ENCODE measurements at places on chromosomes 5 and 9. TPM values are rescaled to one million over a fixed set of nuclear protein-coding genes. Genes with fewer than 3 reads are reported as not detected.

PDE6A gene
- total RNA-seq, result not detected

GFI1B gene
- total RNA-seq, result not detected

PAPPA gene
- total RNA-seq, result 214 TPM

CD274 gene
- total RNA-seq, result 0.31 TPM

PHYHD1 gene
- 4.6 TPM for total RNA-seq

NFIB gene
- 39.9 TPM for total RNA-seq

- DNase-seq, result no peak
- no peaks in the 10 kb centered on the region for H3K4me1 ChIP-seq
- H3K27me3 ChIP-seq, result peaks cover 3% of the 10 kb centered on the region
- no peak overlapping the region for H3K4me3 ChIP-seq
- no peaks in the 10 kb centered on the region for H3K36me3 ChIP-seq
- no peak overlapping the region for H3K27ac ChIP-seq
Measured at GRCh38 chr5:52469420-52469819, 318.3 kb upstream of the ITGA1 start.

GRCh38 chr5:157708866-157709265, 22.4 kb upstream of the THG1L start:
- no peaks in the 10 kb centered on the region for H3K36me3 ChIP-seq
- H3K4me3 ChIP-seq, result no peak overlapping the region
- no peak for DNase-seq

GRCh38 chr5:31007672-31008071, 185.8 kb upstream of the CDH6 start:
- no peak for DNase-seq
- H3K36me3 ChIP-seq, result no peaks in the 10 kb centered on the region
- H3K4me1 ChIP-seq, result no peaks in the 10 kb centered on the region
- no peaks in the 10 kb centered on the region for H3K27me3 ChIP-seq
- no peak overlapping the region for H3K27ac ChIP-seq

DNA sequence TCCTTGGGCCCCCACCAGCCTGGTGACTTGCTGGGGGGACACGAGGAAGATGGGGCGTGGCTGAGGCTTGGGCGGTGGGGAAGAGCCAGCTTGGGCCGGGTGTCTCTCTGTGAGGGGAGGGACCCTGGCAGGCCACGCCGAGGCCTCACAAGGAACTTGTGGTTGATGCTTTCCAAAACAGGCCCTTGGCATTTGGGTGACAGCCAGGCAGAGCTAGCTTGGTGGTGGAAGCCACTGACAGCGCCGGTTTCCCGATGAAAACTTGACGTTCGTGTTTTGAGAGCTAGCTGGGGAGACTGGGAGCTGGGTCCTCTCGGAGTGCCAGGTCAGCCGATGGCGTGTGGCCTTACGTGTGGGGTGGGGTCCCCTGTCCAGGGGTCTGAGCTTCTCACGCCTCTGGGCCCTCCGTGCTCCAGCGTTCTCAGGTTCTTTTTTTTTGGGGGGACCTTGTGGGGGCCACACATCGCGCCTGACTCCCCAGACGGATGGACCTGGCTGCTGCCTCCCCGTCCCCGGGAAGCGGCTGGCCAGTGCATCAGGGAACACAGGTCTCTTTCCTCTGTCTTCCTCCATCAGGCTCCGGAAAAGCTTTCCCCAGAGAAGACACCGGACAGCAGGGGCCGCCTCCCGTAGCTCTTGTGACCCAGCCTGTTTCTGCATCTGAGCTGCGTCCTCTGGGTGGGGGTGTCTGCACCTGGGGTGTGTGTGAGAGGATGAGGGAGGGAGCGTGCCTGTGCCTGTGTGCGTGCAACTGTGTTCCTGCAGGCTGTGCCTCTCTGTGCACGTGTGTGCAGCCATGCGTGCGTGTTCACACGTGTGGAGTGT, 129.3 kb upstream of the LPCAT1 start:
- no peak overlapping the region for H3K27ac ChIP-seq
- H3K4me1 ChIP-seq, result no peaks in the 10 kb centered on the region
- no peak overlapping the region for H3K4me3 ChIP-seq
- peaks cover 37% of the 10 kb centered on the region for H3K27me3 ChIP-seq
- no peaks in the 10 kb centered on the region for H3K36me3 ChIP-seq

- H3K4me3 ChIP-seq, result no peak overlapping the region
- no peaks in the 10 kb centered on the region for H3K36me3 ChIP-seq
- H3K27ac ChIP-seq, result no peak overlapping the region
- H3K4me1 ChIP-seq, result peaks cover 47% of the 10 kb centered on the region
- H3K27me3 ChIP-seq, result no peaks in the 10 kb centered on the region
- no peak for DNase-seq
Measured at GRCh38 chr5:143241892-143242291, 161.6 kb downstream of the NR3C1 start.

DNA sequence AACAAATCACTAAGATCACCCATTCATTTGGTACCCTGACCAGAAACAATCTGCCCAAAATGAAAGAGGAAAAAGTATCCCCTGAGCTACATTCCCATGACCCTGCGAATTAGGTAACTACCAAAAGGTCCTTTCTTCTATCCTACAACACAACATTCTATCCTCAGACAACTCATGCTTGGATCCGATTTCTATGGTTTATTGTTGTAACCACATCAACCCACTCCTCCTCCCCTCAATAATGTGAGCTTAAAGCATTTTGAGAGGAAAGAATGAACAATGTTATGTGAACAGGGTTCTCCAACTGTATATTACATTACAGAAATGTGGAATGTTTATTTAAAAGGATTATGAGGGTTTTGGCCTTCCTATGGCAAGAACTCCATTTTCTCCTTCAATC, 4.0 kb downstream of the SLC35D2 start:
- peaks cover 52% of the 10 kb centered on the region for H3K4me1 ChIP-seq
- peaks cover 11% of the 10 kb centered on the region for H3K36me3 ChIP-seq
- H3K4me3 ChIP-seq, result no peak overlapping the region
- H3K27ac ChIP-seq, result no peak overlapping the region
- no peak for DNase-seq

GRCh38 chr5:76788362-76788761, 30.5 kb upstream of the F2RL1 start:
- H3K27me3 ChIP-seq, result no peaks in the 10 kb centered on the region
- no peaks in the 10 kb centered on the region for H3K36me3 ChIP-seq
- DNase-seq, result no peak
- H3K4me1 ChIP-seq, result peaks cover 57% of the 10 kb centered on the region

DNA sequence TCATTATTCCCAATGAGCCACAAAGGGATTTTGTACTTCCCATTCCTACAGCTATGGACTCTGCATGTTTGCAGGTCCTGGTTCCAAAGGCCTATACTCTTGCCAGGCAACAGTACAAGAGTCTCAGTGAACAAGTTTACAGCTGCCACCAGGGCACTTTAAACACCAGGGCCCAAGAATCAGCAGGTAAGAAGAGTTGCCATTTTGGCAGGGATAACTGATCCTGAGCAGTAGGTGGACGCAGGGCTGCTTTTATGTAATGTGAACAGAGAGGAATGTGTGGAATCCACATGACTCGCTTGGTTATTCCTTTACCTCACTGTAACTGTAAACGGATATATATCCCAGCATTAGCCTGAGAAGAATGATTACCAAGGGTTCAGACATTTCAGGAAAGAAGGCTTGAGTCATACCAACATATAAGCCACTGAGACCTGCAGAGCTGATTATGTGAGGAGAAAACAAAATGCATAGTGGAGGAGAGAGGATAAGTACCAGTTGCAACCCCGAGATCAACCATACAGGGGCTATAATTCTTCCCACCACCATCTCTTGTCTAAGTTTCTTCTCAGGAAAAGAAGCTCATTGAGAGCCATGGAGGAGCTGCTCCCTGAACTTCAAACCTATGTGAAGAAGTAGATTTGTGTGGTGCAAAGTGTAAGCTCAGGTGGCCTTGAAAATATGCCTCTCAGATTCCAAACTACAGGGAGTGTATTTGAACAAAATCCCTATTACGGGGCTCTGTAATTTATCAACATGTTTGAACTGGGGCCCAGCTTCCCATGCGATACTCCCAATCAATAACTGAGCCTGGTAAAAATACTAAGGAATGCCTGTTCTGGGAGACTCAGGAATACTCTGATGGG, 24.6 kb downstream of the RAPGEF6 start:
- H3K4me1 ChIP-seq, result peaks cover 14% of the 10 kb centered on the region
- H3K27ac ChIP-seq, result peak overlapping the region; percentile 39
- no peak for DNase-seq
- H3K27me3 ChIP-seq, result no peaks in the 10 kb centered on the region
- H3K36me3 ChIP-seq, result no peaks in the 10 kb centered on the region

GRCh38 chr5:125967576-125967975, 455.6 kb upstream of the GRAMD2B start:
- H3K36me3 ChIP-seq, result no peaks in the 10 kb centered on the region
- no peak overlapping the region for H3K4me3 ChIP-seq
- peaks cover 7% of the 10 kb centered on the region for H3K27me3 ChIP-seq
- peaks cover under 1% of the 10 kb centered on the region for H3K4me1 ChIP-seq

- H3K36me3 ChIP-seq, result no peaks in the 10 kb centered on the region
- peaks cover 18% of the 10 kb centered on the region for H3K4me1 ChIP-seq
- H3K27ac ChIP-seq, result peak overlapping the region; percentile 41
- no peak for DNase-seq
- H3K4me3 ChIP-seq, result peak overlapping the region; percentile 71
- peaks cover 25% of the 10 kb centered on the region for H3K27me3 ChIP-seq
Measured at GRCh38 chr9:128419061-128419925, 1.4 kb upstream of the CERCAM start.

DNA sequence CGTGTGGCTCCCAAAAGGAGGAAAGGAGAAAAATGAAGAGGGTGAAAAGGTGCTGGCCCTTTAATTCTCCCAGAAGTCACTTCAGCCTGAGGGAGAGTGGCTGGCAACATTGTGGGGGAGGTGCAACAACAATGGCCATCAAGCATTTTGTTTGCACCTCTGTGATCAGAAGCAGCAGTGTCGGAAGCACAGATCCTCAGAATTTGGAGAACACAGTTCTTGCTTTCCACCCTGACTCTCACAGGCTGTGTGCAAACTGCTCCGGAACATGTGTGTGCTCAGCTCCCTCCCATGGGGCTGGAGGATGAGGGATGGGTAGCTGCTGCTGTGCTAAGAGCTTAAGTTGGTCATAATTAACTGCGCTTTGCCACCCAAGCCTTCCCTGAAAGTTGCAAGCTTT, 127.1 kb downstream of the DPYSL3 start:
- H3K4me1 ChIP-seq, result no peaks in the 10 kb centered on the region
- no peak overlapping the region for H3K4me3 ChIP-seq
- H3K27ac ChIP-seq, result no peak overlapping the region
- DNase-seq, result no peak
- H3K36me3 ChIP-seq, result no peaks in the 10 kb centered on the region

- H3K4me3 ChIP-seq, result no peak overlapping the region
- H3K36me3 ChIP-seq, result no peaks in the 10 kb centered on the region
- H3K27me3 ChIP-seq, result no peaks in the 10 kb centered on the region
- peaks cover 11% of the 10 kb centered on the region for H3K4me1 ChIP-seq
Measured at GRCh38 chr9:91032121-91032531, 230.5 kb downstream of the SYK start.

GRCh38 chr5:69525490-69525889, 32.9 kb downstream of the OCLN start:
- no peak overlapping the region for H3K27ac ChIP-seq
- peaks cover 12% of the 10 kb centered on the region for H3K4me1 ChIP-seq
- H3K27me3 ChIP-seq, result peaks cover 5% of the 10 kb centered on the region
- no peaks in the 10 kb centered on the region for H3K36me3 ChIP-seq
- DNase-seq, result no peak

Data from osteocyte (in vitro differentiated cells).